Endodermal cell (in vitro differentiated cells): ENCODE measurements at places on chromosomes 7 and 10.

- H3K27me3 ChIP-seq: no peaks in the 10 kb centered on the region
- no peak overlapping the region for H3K27ac ChIP-seq
- H3K4me3 ChIP-seq: no peak overlapping the region
- no peaks in the 10 kb centered on the region for H3K4me1 ChIP-seq
- H3K36me3 ChIP-seq: no peaks in the 10 kb centered on the region
These were observed 133.4 kb downstream of the MAD1L1 start for GRCh38 chr7:2099048-2099957.

- no peaks in the 10 kb centered on the region for H3K4me1 ChIP-seq
- no peaks in the 10 kb centered on the region for H3K27me3 ChIP-seq
- H3K27ac ChIP-seq: no peak overlapping the region
- DNase-seq: no peak
- peak overlapping the region; percentile 62 for H3K4me3 ChIP-seq
These were observed 20.6 kb downstream of the FAM200A start for GRCh38 chr7:99531354-99531765.

- no peak for DNase-seq
- H3K27ac ChIP-seq: no peak overlapping the region
- H3K36me3 ChIP-seq: peaks cover 90% of the 10 kb centered on the region
- no peaks in the 10 kb centered on the region for H3K4me1 ChIP-seq
- no peaks in the 10 kb centered on the region for H3K27me3 ChIP-seq
- no peak overlapping the region for H3K4me3 ChIP-seq
These were observed 24.3 kb downstream of the CALHM2 start for GRCh38 chr10:103427866-103428265.

DNA sequence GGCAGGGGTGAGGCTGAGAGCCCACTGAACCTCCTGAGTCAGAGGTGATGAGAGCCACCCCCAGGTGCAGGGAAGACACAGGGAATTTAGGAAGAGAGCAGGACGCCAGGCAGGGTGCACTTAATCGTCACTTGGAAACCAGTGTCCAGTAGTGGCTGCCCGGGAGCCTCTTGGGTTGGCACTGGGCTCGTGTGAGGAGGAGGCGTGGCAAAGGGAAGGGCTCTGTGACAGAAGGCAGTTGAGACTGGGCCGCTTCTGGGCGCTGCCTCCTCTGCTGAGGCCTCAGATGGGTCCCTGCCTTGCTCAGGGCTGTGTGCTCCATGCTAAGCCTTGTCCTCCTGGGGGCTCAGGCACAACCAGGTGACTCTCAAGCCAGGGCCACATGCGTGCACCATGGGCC is 13.3 kb downstream of the RET start:
- no peaks in the 10 kb centered on the region for H3K27me3 ChIP-seq
- no peaks in the 10 kb centered on the region for H3K36me3 ChIP-seq
- no peak overlapping the region for H3K4me3 ChIP-seq
- H3K4me1 ChIP-seq: no peaks in the 10 kb centered on the region

GRCh38 chr10:87878664-87879459 is 15.4 kb downstream of the PTEN start:
- H3K36me3 ChIP-seq: peaks cover 48% of the 10 kb centered on the region
- H3K4me3 ChIP-seq: no peak overlapping the region
- DNase-seq: no peak
- no peak overlapping the region for H3K27ac ChIP-seq
- H3K27me3 ChIP-seq: no peaks in the 10 kb centered on the region

GRCh38 chr10:75722609-75723008 is 291.2 kb downstream of the LRMDA start:
- H3K4me3 ChIP-seq: no peak overlapping the region
- H3K27me3 ChIP-seq: no peaks in the 10 kb centered on the region
- no peak for DNase-seq
- no peaks in the 10 kb centered on the region for H3K36me3 ChIP-seq

DNA sequence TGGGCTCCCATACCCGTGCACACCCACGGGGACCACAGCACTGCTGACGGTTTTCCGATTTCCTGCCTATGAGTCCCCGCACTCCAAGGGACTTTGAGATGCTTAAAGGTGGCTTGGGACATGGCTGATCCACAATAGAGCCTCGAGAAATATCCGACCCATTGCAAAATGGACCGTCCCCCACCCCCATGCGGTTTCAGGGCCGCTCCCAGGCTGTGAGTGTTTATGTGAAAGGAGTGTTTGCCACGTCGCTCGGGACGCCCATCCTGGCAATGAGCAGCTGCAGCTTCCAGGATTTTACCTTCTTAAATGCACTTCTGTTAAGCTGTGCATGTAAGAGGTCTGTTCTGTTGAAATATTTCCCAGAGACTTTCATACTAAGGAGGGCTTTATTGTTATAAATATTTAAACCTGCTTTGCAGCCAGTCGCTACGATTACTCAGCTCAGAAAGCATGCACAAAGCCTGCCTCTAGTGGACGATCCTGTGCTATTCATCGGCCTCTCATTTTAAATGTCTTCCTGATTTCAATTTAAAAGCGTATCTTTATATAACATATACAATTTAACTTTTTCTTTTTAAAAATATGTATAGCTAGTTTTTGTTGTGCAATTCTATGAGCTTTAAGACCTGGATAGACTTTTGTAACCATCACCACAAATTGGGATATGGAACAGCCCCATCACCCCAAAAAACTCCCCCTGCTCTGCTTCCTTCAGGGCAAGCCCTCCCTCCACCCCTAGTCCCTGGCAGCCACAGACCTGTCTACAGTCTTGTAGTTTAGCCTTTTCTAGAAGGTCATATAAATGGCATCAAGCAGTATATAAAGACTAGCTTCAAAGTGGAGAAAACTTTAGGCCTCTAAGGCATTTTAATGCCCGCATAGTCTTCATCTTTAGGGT is 418.3 kb downstream of the PAXIP1 start:
- H3K27me3 ChIP-seq: no peaks in the 10 kb centered on the region
- no peak overlapping the region for H3K4me3 ChIP-seq
- no peaks in the 10 kb centered on the region for H3K36me3 ChIP-seq
- no peaks in the 10 kb centered on the region for H3K4me1 ChIP-seq
- no peak for DNase-seq
- no peak overlapping the region for H3K27ac ChIP-seq

DNA sequence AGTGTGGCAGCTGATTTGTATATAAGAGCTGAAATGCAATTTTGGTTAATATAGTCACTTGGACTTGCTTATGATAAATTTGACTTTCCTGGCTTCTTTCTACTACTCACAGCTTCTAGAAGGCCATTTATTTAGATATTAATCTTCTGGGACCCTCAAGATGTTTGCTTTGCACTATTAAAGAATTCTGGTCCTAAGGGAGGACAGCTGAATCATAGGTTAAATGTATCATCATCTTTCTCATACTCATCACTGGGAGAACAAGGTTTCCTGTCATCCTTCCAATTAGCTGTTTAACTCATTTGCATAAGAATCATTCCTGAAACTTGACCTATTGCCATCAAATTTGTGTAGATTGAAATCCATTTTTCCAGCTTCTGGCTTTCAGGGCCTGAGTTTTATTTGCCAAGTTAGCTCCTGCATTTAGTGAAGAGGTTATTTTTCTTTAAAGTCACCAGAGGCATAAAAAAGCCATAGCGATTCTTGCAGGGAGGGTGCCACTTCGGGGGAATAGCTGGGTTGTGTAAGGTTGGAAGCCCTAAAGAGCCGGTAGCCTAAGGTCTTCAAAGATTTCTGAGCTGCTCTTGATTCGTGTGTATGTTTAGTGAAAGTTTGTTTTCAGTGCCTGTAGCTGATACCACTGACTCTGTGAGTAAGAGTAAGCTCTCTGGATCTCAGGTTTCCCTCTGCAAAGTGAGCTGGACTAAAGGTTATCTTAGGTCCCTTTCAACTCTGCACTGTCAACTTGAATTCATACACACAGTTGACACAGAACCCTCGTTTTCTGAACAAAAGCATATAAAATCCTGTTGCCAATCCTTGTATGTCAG is 4.3 kb downstream of the MAP3K8 start:
- no peaks in the 10 kb centered on the region for H3K27me3 ChIP-seq
- peaks cover 59% of the 10 kb centered on the region for H3K36me3 ChIP-seq
- peak overlapping the region; percentile 91 for H3K4me3 ChIP-seq
- H3K4me1 ChIP-seq: peaks cover 10% of the 10 kb centered on the region
- H3K27ac ChIP-seq: no peak overlapping the region

- peak; percentile 92 for DNase-seq
- no peak overlapping the region for H3K27ac ChIP-seq
- H3K27me3 ChIP-seq: peaks cover 13% of the 10 kb centered on the region
- H3K36me3 ChIP-seq: no peaks in the 10 kb centered on the region
- H3K4me3 ChIP-seq: no peak overlapping the region
These were observed 20.5 kb upstream of the INPP5A start for GRCh38 chr10:132516771-132517725.

DNA sequence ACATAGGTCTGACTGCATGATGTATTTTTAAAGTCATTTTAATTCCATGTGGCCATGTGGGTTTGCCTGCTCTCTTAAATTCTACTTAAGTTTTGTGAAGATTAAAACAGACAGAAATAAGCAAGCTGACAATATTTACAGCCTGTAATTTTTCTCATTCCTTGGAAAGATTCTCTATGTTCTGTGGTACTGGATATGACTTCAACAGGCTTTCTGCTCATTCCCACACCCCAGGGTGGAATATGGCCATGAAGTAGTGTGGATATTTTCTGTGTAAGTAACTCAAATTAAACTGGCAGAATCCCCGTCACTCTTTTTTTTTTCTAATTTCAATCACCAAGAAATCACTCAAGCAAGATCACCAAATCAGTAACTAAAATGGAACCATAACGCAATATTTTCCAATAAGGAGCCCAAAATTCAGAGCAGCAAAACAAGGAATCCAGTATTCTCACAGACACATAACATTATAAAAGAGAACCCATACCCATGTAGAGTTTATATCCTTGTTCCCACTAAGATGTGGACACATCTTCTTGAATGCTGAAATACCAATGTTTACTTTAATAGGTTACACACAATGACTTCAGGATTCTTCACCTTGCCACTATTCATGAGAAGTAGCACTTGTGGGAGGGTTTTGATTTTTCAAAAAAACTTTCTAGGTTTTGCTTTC is 5.7 kb downstream of the HOXA5 start:
- peaks cover 100% of the 10 kb centered on the region for H3K27me3 ChIP-seq
- no peaks in the 10 kb centered on the region for H3K4me1 ChIP-seq
- no peak overlapping the region for H3K27ac ChIP-seq
- DNase-seq: no peak
- no peak overlapping the region for H3K4me3 ChIP-seq
- no peaks in the 10 kb centered on the region for H3K36me3 ChIP-seq

DNA sequence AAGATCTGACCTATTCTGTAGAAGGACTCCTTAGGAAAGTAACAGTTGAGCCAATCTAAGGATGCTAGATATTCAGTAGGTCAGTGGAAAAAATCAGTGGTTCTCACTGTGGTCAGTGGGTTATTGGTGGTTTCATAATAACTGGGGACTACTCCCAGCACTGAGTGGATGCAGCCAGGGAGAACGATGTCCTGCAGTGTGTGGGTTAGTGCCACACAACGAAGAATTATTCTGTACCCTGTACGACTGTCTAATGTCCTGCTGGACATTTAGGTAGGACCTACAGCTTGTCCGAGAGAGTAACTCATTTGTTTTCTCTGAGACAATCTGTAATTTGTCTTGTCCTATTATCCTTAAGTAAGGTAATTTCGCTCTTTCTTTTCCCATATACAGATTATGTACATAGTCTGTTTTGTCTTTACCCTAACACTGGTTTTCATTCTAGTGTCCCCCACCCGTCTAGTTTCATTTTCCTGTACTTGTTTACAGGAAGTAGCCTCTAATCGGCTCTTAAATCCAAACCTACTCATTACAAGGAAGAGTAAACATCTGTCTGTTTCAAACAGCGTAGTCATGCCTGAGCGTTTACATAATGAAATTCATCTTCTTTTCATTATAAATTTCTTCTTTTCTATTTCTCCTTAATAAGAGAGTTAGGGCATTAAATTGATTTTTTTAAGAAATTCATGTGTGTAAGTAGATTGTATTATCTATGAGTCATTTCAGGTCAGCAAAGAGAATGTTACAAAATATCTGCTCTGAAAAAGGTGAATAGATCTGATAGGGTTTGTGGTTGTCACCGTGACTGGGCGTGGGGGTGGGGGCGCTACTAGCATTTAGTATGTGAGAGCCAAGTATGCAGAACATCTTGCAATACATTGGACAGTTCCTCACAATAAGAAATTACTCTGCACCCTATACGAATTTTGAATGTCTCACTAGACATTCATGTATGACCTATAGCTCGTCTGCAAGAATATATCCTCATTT is 8.3 kb upstream of the ZC3HAV1L start:
- no peaks in the 10 kb centered on the region for H3K4me1 ChIP-seq
- no peak overlapping the region for H3K27ac ChIP-seq
- H3K27me3 ChIP-seq: no peaks in the 10 kb centered on the region

- H3K27ac ChIP-seq: no peak overlapping the region
- H3K4me3 ChIP-seq: peak overlapping the region; percentile 69
- peaks cover 39% of the 10 kb centered on the region for H3K27me3 ChIP-seq
- H3K4me1 ChIP-seq: no peaks in the 10 kb centered on the region
- DNase-seq: peak; percentile 53
These were observed 655 bp downstream of the PTPRE start for GRCh38 chr10:127907411-127908105.

DNA sequence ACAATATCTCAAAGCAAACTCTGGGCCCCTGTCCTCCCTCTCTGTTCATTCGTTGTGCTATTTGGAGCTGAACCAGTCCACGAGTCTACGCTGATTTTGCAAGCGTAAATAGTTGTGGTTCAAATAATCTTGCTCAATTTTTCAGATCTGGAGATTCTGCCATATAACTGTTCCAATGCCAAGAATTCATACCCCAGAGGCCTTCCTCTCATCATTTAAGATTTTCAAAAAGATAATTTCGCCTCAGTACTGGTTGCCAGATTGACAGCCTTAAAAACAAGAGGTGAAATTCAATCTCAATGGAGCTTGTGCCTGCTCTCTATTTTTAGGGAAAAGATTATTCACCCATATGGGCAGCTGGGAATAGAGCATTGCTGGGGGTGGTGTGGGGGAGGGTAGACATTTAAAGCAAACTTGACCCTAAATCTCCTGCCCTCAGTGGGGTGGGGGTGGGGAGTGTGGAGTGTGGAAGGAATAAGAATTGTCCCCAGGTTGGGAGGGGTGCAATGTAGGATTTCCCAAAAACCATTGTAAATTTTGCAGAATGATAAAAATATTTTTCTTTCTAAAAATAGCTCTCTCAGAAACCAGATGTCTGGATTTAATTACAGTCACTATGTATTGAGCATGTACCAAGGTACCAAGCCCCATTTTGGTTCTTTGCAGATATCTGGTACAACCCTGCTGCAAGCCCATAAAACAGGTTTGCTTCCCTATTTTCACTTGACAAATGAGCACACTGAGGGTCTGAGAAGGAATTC is 104.7 kb upstream of the EEPD1 start:
- H3K27me3 ChIP-seq: no peaks in the 10 kb centered on the region
- DNase-seq: no peak
- H3K27ac ChIP-seq: no peak overlapping the region
- H3K36me3 ChIP-seq: no peaks in the 10 kb centered on the region

GRCh38 chr7:79009647-79010046 is 443.8 kb downstream of the MAGI2 start:
- no peak overlapping the region for H3K27ac ChIP-seq
- DNase-seq: no peak
- no peaks in the 10 kb centered on the region for H3K36me3 ChIP-seq
- no peaks in the 10 kb centered on the region for H3K27me3 ChIP-seq

- no peak overlapping the region for H3K27ac ChIP-seq
- peaks cover 11% of the 10 kb centered on the region for H3K27me3 ChIP-seq
- no peak overlapping the region for H3K4me3 ChIP-seq
- DNase-seq: no peak
These were observed 4.1 kb downstream of the ARMC3 start for GRCh38 chr10:22931948-22932347.

GRCh38 chr7:35555934-35556333 is 139.0 kb downstream of the HERPUD2 start:
- H3K27me3 ChIP-seq: no peaks in the 10 kb centered on the region
- H3K4me1 ChIP-seq: peaks cover 2% of the 10 kb centered on the region
- no peak overlapping the region for H3K4me3 ChIP-seq
- no peaks in the 10 kb centered on the region for H3K36me3 ChIP-seq
- no peak for DNase-seq
